ENCODE measurements at places on chromosomes 5 and 9. TPM values are rescaled to one million over a fixed set of nuclear protein-coding genes. Genes with fewer than 3 reads are reported as not detected.

The TESK1 gene
- 16.7 TPM for total RNA-seq

The MAT2B gene
- 72.5 TPM for total RNA-seq

The TMEM232 gene
- 7.3 TPM for total RNA-seq

The NPR3 gene
- 27.6 TPM for total RNA-seq

The ADGRV1 gene
- 14.5 TPM for total RNA-seq

The TAS2R1 gene
- total RNA-seq, result not detected

The LTC4S gene
- 1.5 TPM for total RNA-seq

The LCN9 gene
- not detected for total RNA-seq

The ZBTB34 gene
- 24.6 TPM for total RNA-seq

The ADCY2 gene
- 17.0 TPM for total RNA-seq

The EXD3 gene
- 32.1 TPM for total RNA-seq

The OR1B1 gene
- 0.23 TPM for total RNA-seq

The EFNA5 gene
- 21.0 TPM for total RNA-seq

The FGFR4 gene
- total RNA-seq, result 57.7 TPM

The NINJ1 gene
- 54.4 TPM for total RNA-seq

The TRIM7 gene
- total RNA-seq, result 5.5 TPM

The SLC45A2 gene
- total RNA-seq, result 0.23 TPM

The MEGF10 gene
- 5.7 TPM for total RNA-seq

The ERAP2 gene
- total RNA-seq, result 5.0 TPM

The NUTM2G gene
- total RNA-seq, result not detected

The TMC1 gene
- total RNA-seq, result 0.41 TPM

The NOTCH1 gene
- total RNA-seq, result 89.4 TPM

The QRFP gene
- total RNA-seq, result not detected

The SV2C gene
- 0.18 TPM for total RNA-seq

The DBH gene
- 1.1 TPM for total RNA-seq

The CAMK2A gene
- 14.4 TPM for total RNA-seq

The TAF11L5 gene
- not detected for total RNA-seq

The HAND1 gene
- total RNA-seq, result not detected

The ANKRD34B gene
- total RNA-seq, result 0.18 TPM

The FOXD4L6 gene
- total RNA-seq, result not detected

Measured in metanephros (tissue), 2 donors.